Breast epithelium (tissue), 4 donors: ENCODE measurements at places on chromosomes 2 and 18. TPM values are rescaled to one million over a fixed set of nuclear protein-coding genes. Genes with fewer than 3 reads are reported as not detected.

DNA sequence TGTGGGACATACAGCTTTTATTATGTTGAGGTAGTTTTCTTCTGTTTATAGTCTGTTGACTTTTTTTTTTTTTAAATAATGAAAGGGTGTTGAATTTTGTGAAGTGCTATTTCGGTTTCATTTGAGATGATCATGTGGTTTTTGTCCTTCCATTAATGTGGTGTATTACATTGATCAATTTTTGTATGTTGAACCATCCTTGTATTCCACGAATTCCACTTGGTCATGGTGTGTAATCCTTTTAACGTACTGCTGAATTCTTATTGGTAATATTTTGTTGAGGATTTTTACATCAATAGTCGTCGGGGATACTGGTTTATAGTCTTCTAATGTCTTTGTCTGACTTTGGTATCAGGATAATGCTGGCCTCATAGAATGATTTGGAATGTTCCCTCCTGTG, 18.8 kb downstream of the ALMS1 start:
- no peaks in the 10 kb centered on the region for H3K36me3 ChIP-seq
- no peaks in the 10 kb centered on the region for H3K4me1 ChIP-seq
- no peak overlapping the region for H3K4me3 ChIP-seq
- H3K27ac ChIP-seq = no peak overlapping the region
- no peak for DNase-seq
- no peaks in the 10 kb centered on the region for H3K27me3 ChIP-seq

Gene GDF7
- under 0.01 TPM for total RNA-seq

DNA sequence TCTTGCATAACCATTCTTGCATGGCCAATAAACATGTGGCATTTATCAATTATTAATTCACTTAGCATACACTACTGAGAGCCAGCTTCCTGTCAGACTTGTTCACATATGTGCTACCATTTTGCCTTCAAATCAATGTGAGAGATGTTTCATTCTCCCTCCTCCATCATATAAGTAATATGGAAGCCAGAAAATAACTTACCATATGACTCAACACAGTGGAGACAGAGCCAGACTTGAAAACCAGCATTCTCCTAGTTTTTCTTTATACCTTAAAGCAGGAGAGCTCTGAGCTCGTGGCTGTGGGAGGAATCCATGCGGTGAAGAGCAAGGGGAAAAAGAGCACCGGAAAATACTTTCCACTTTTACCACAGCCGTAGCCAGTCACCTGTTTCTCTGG, 215.0 kb upstream of the LRATD1 start:
- H3K4me1 ChIP-seq = no peaks in the 10 kb centered on the region
- H3K36me3 ChIP-seq = no peaks in the 10 kb centered on the region
- H3K27ac ChIP-seq = no peak overlapping the region
- H3K4me3 ChIP-seq = no peak overlapping the region
- H3K27me3 ChIP-seq = no peaks in the 10 kb centered on the region

DNA sequence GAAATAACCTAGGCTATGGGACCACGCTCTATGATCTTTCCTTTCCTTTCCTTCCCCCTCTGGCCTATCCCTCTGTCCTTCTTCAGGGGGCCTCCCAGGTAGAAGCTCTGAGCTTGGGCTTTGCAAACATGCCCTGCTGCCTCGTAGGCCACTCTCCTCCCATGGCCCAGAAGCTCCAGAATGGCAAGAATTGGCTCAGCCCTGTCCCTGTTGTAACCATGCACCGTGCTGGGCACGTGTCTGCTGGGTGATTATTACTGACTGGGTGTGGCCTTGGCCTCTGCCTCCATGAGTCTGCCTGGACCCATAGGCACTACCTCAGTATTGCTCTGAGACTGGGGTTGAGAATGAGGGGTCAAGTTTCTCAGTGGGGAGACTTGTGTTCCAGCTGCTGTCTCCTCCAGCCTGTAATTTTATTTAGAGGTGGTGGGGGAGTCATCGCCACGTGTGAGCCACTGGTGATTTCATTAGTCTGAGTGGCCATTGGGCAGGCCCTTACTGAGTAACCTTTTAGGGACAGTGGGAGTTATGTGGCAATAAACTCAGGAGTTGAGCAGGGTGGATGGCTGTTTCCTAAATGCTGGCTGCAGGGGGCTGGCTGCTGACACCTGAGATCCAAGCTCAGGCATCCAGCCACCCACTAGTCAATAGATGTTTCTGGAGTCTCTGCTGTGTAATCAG, 157.9 kb downstream of the CLIP4 start:
- no peaks in the 10 kb centered on the region for H3K4me1 ChIP-seq
- H3K27me3 ChIP-seq = no peaks in the 10 kb centered on the region
- no peak for DNase-seq
- H3K36me3 ChIP-seq = no peaks in the 10 kb centered on the region
- H3K27ac ChIP-seq = no peak overlapping the region

DNA sequence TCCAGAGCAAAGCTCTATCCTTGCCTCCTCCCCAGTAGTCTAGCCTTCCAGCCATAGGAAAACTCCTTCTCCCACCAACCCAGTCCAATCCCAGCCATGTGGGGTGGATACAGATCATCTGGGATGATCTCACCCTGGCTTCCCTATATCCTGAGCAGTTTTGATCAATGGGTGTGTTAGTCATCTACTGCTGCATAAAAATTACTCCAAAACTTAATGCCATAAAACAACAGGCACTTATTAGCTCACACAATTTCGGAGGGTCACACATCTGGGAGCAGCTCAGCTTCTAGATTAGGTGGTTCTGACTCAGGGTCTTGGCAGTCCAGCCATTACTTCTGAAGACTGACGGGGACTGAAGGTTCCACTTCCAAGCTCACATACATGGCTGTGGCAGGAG, 190.4 kb downstream of the SPP2 start:
- no peaks in the 10 kb centered on the region for H3K27me3 ChIP-seq
- H3K27ac ChIP-seq = no peak overlapping the region
- H3K4me1 ChIP-seq = no peaks in the 10 kb centered on the region
- no peaks in the 10 kb centered on the region for H3K36me3 ChIP-seq
- no peak overlapping the region for H3K4me3 ChIP-seq
- no peak for DNase-seq

- H3K4me1 ChIP-seq = no peaks in the 10 kb centered on the region
- peak overlapping the region; percentile 74 for H3K27ac ChIP-seq
- H3K27me3 ChIP-seq = no peaks in the 10 kb centered on the region
- H3K4me3 ChIP-seq = peak overlapping the region; percentile 76
- no peak for DNase-seq
Measured at GRCh38 chr2:66445925-66446871, 11.3 kb downstream of the MEIS1 start.

Gene ALKAL2
- total RNA-seq = 16.1 TPM

- H3K4me3 ChIP-seq = no peak overlapping the region
- H3K4me1 ChIP-seq = no peaks in the 10 kb centered on the region
- H3K36me3 ChIP-seq = no peaks in the 10 kb centered on the region
- H3K27me3 ChIP-seq = no peaks in the 10 kb centered on the region
Measured at GRCh38 chr2:234861841-234862735, 89.7 kb upstream of the SH3BP4 start.

DNA sequence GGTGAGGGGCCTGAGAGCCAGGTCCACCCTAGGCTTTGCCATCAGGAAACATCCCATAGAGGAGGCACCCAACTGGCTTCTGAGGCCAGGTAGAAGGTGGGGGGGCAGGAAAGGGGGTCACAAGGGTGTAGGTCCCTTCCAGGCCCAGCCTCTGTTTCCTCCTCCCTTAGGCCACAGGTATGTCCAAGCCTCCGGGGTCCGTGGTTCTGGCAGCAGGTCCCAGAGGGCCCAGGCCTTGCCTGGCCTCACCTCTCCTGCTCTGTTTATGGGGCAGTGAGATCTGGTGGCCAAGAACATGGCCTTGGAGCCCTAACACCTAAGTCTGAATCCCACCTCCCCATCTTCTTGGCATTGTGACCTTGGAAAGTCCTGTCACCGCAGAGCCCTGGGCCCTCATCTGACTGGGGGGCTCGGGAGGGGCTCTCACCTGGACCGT, 21.6 kb upstream of the GPR17 start:
- no peaks in the 10 kb centered on the region for H3K27me3 ChIP-seq
- H3K27ac ChIP-seq = no peak overlapping the region
- H3K4me1 ChIP-seq = no peaks in the 10 kb centered on the region

Gene FN1
- total RNA-seq = 102 TPM

Gene TXNDC2
- not detected for total RNA-seq

Gene NT5C1B
- not detected for total RNA-seq

- H3K4me3 ChIP-seq = no peak overlapping the region
- no peak for DNase-seq
- H3K27me3 ChIP-seq = no peaks in the 10 kb centered on the region
- peaks cover 10% of the 10 kb centered on the region for H3K36me3 ChIP-seq
- no peak overlapping the region for H3K27ac ChIP-seq
Measured at GRCh38 chr18:31860488-31860887, 82.4 kb downstream of the TRAPPC8 start.

DNA sequence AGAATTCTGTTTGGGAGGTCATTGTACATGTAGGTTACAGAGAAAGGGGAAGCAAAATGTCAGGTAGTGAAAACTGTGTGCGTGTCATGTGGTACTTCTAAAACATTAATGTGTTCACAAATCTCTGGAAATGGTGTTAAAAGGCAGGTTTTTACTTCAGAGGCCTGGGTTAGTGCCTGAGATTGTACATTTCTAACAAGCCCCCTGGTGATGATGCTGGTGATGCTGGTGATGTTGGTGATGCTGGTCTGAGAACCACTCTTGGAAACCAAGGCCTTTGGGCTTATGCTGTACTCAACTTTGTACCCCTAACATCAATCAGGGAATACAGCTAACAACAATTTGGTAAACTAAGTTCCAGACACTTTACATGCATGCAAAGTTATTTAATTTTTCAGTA, 187.1 kb downstream of the SCG2 start:
- H3K27ac ChIP-seq = peak overlapping the region; percentile 57
- no peak overlapping the region for H3K4me3 ChIP-seq
- no peaks in the 10 kb centered on the region for H3K4me1 ChIP-seq
- H3K27me3 ChIP-seq = no peaks in the 10 kb centered on the region

Gene MBD1
- total RNA-seq = 51.2 TPM

Gene ANKRD62
- not detected for total RNA-seq

- H3K4me1 ChIP-seq = no peaks in the 10 kb centered on the region
- DNase-seq = no peak
- no peak overlapping the region for H3K27ac ChIP-seq
- H3K4me3 ChIP-seq = no peak overlapping the region
- H3K36me3 ChIP-seq = no peaks in the 10 kb centered on the region
- H3K27me3 ChIP-seq = no peaks in the 10 kb centered on the region
Measured at GRCh38 chr2:183227176-183227575, 102.9 kb downstream of the NUP35 start.

- no peak for DNase-seq
- H3K27ac ChIP-seq = no peak overlapping the region
- no peaks in the 10 kb centered on the region for H3K36me3 ChIP-seq
- no peaks in the 10 kb centered on the region for H3K4me1 ChIP-seq
- no peak overlapping the region for H3K4me3 ChIP-seq
Measured at GRCh38 chr2:3116371-3116770, 261.2 kb downstream of the EIPR1 start.

GRCh38 chr18:320155-320554, 52.3 kb upstream of the THOC1 start:
- no peak overlapping the region for H3K27ac ChIP-seq
- H3K4me1 ChIP-seq = no peaks in the 10 kb centered on the region
- no peaks in the 10 kb centered on the region for H3K27me3 ChIP-seq
- no peaks in the 10 kb centered on the region for H3K36me3 ChIP-seq
- DNase-seq = no peak

Gene MPV17
- total RNA-seq = 72.8 TPM

Gene CTDP1
- total RNA-seq = 21.0 TPM

Gene HDAC4
- 36.0 TPM for total RNA-seq

GRCh38 chr2:16861530-16861929, 195.9 kb upstream of the CYRIA start:
- no peak overlapping the region for H3K27ac ChIP-seq
- no peak for DNase-seq
- H3K4me1 ChIP-seq = no peaks in the 10 kb centered on the region
- no peaks in the 10 kb centered on the region for H3K27me3 ChIP-seq

DNA sequence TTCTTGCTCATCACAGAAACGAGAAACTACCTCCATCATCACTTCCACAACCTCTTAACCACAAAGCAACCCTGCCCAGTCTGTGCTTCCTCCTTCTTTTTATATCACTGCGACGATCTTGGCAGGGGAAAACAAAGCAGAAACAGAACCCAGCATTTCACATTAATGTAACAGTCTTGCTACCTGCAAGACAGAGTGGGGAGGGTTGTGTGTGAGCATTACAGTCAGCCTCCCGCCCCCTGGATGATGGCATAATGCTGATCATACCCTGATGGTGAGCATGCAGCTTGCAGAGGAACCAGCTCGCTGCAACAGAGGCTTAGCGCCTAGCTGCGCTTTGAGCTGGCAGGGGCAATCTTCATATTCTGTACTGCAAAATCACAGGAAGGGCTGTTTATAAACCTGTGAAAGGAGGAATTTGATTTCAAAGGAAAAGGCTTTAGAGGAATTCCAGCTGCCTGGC, 376.1 kb downstream of the IRS1 start:
- DNase-seq = no peak
- H3K4me3 ChIP-seq = peak overlapping the region; percentile 8
- no peaks in the 10 kb centered on the region for H3K27me3 ChIP-seq
- no peaks in the 10 kb centered on the region for H3K4me1 ChIP-seq
- H3K27ac ChIP-seq = no peak overlapping the region

Gene MC5R
- total RNA-seq = not detected

Gene POU3F3
- total RNA-seq = 3.4 TPM

Gene MERTK
- 21.0 TPM for total RNA-seq

DNA sequence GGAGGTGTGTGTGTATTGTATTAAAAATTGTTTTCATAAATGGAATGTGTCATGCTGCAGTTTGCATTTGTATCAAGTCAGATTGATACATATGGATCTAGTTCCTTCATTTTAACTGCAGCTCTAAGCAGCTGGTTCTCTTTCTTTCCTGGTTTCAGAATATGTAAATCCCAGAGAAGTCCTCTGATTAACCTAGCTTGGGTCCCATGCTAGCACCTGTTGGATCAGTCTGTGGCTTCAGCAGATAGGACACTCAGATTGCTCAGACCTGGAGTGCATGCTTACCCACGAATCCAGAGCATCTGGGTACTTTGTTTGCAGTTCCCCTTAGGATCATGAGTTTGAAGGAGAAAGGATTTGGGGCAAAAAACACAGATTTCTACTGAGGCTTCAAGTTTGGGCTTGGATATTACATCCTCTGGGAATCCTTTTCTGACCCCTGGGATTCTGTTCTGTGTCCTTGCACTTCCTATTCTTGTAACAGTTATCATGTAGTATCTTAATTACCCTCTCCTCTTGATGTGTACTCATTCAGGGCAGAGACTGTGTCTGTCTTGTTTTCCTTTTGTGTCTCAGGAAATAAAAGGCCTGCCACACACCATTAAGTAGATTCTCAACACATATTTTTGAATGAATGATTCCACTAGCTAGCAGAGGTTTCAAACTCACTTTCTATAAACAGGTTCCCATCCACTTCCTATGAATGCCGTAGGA, 142.1 kb downstream of the PHLPP1 start:
- no peak overlapping the region for H3K27ac ChIP-seq
- H3K36me3 ChIP-seq = no peaks in the 10 kb centered on the region
- H3K4me1 ChIP-seq = no peaks in the 10 kb centered on the region
- no peak overlapping the region for H3K4me3 ChIP-seq
- no peak for DNase-seq

DNA sequence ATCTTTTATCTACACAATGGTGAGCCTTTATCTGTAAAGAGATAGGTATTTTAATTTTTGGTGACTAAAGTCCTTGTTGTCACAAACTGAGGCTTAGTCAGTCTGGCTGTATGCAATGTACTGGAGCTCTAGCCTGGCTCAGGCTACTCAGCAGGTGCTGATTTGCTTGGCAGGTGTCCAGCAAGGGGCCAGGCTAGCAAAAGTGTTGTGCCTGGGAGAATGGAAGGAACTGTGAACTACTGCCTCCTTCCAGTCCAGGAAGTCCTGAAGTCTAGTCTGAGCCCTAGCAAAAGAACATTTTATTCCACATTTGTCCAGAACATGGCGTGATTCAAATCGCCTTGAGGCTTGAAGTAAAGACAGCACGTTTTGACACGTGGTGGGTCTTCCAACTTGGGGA, 260.5 kb downstream of the CCDC85A start:
- no peak overlapping the region for H3K27ac ChIP-seq
- DNase-seq = no peak
- H3K36me3 ChIP-seq = no peaks in the 10 kb centered on the region
